PC-3 (cell line): ENCODE measurements at places on chromosomes 12 and 14.

- no peak for DNase-seq
Measured at GRCh38 chr14:60812987-60813386, 78.4 kb downstream of the MNAT1 start.

- DNase-seq: peak; percentile 72
Measured at GRCh38 chr12:18262514-18262913, 1.2 kb downstream of the PIK3C2G start.

GRCh38 chr14:76376878-76377734 is 1.2 kb downstream of the ESRRB start:
- no peak for DNase-seq

DNA sequence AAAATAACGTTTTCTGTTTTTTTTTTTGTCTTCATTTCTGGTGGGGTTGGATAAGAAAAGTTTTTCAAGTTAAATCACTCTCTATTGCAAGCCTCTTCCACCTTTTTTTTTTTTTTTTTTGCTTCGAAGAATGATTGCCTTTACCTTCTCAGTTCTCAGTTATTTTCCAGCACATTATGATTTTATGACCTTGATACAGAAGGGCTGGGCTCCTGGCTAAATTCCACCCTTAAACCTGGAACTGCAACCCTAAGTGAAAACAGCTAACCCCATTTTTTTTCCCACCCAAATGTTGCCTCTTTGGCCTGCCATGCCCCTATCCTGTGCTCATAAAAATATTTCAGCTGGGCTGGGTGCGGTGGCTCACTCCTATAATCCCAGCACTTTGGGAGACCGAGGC is 31.4 kb downstream of the PSEN1 start:
- DNase-seq: no peak
